ENCODE measurements at places on chromosomes 3 and 15. TPM values are rescaled to one million over a fixed set of nuclear protein-coding genes. Genes with fewer than 3 reads are reported as not detected.

MST1R gene
- 21.9 TPM for total RNA-seq

GP9 gene
- total RNA-seq, result not detected

IQCF6 gene
- not detected for total RNA-seq

GAP43 gene
- not detected for total RNA-seq

FOXL2NB gene
- 0.70 TPM for total RNA-seq

KCNMB2 gene
- total RNA-seq, result not detected

NAALADL2 gene
- total RNA-seq, result 0.23 TPM

COL6A5 gene
- not detected for total RNA-seq

CAMP gene
- 0.62 TPM for total RNA-seq

SLC38A3 gene
- not detected for total RNA-seq

RAB8B gene
- 18.8 TPM for total RNA-seq

TEX55 gene
- total RNA-seq, result not detected

IL17RE gene
- 10.8 TPM for total RNA-seq

WNT7A gene
- total RNA-seq, result 24.1 TPM
